ENCODE measurements at places on chromosomes 6 and 20. TPM values are rescaled to one million over a fixed set of nuclear protein-coding genes. Genes with fewer than 3 reads are reported as not detected.

- DNase-seq, result no peak
Observed at GRCh38 chr20:13443690-13444089, 195.0 kb downstream of the TASP1 start.

DNA sequence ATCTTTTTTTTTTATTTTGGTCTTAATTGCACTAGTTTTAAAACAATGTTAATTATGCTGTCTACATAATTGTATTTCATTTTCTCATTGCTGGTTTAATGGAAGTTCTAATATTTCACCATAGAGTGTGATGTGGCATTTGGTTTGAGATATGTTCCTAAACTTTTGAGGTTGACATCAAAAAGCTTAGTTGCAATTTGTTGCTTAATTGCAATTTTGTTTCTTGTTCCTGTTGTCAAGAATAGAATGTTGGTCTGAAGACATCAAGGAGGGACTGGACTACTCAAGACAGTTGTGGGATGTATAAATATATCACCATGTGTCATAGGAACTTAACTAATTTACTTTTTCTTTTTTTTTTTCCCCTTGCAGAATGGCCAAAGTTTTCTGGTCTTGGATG, 12.5 kb downstream of the HSF2 start:
- DNase-seq, result no peak

PTK6 gene
- 0.53 TPM for polyA plus RNA-seq

DNA sequence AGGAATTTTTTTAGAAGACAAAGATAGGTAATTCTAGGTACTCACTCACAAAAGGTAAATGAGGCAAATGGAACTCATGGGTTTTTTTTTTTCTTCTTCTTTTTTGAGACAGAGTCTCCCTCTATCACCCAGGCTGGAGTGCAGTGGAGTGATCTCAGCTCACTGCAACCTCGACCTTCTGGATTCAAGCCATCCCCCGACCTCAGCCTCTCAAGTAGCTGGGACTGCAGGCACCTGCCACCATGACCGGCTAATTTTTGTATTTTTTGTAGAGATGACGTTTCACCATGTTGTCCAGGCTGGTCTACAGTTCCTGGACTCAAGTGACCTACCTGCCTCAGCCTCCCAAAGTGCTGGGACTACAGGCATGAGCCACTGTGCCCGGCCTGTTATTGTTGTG, 126.1 kb downstream of the LRRC1 start:
- no peak for DNase-seq
